ENCODE measurements at places on chromosomes 7 and 10.
A peak's percentile ranks its signal among the peaks of the same experiment; 100 is the strongest.

GRCh38 chr7:156780724-156781455, 112.1 kb downstream of the LMBR1 start:
- DNase-seq = no peak

GRCh38 chr10:84938117-84938905, 609.9 kb downstream of the CCSER2 start:
- DNase-seq = no peak

GRCh38 chr10:88682491-88682890, 18.2 kb downstream of the LIPF start:
- no peak for DNase-seq

- DNase-seq = no peak
Observed at GRCh38 chr10:124279298-124279697, 139.4 kb downstream of the OAT start.

DNA sequence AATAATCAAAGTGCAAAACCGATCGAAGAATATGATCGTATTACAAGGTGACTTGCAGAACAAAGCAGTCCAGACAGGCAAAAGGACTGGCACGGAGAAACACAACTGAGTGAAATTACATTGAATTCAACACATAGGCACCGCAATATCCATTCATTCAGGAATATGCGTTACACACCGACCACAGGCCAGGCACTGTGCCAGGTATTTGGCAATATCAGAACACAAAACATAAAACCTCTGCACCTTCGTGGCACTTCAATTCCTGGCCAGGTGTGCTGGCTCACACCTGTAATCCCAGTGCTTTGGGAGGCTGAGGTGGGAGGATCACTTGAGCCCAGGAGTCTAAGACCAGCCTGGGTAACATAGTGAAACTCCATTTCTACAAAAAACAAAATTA, 187.9 kb downstream of the DIP2C start:
- DNase-seq = no peak

DNA sequence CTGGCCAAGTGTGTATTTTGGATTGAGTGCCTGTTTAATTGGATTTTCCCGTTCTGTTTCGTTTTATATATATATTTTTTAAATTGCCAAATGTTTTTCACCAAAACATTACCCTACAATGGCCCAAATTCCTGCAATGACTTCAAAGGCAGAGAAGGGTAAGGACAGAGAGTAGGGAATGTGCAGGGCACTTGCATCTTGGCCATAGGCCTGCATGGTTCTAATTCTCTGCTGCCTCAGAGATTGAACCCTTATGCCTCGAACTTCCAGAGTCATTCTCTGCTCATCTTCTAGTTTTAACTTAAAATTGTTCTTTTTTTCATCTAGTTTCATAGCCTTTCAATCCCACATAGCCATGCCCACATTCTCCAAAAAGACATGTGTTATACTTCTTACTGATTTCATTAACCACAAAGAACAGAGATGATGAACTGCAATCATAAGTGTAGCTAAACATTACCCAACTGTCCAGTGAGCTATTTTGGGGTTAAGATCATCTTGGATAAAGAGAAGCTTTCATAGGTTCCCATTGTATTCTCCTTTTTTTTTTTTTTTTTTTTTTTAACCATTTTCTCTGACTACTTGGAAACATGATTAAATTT, 177.6 kb downstream of the PLXDC2 start:
- DNase-seq = no peak

DNA sequence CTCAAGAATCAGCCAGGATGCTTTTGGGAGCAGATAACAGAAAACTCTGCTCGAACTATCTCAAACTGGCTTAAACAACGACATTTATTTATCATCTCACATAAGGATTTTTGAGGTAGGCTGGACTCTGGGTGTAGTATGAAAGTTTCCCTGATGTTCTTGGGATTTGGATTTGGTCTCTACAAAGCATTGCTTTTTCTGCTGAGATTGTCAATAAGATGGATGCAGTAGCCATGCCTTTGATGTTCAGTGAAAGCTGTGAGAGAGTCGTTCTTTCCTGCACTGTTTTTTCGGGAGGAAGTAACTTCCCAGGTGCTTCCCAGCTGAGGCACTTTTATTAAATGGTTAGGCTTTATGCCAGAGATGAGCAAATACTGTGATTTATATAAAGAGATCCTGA, 181.1 kb downstream of the PRKG1 start:
- no peak for DNase-seq

DNA sequence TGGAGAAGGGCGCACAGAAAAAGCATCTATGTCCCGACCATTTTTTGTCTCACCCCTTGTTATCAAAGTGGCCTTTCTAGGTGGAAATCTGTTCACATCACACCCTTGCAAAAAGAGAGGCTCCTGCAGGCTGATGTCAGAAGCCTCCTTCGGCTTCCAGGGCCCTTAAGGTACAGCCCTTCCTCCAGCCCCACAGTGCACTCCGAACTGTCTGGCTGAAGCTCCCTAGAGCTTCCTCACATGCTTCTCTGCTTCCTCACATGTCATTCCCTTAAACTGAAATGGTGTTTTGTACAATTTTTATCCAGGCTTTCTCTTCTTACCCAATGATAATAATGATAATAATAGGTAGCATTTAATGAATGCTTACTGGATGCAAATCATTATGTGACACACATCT, 210.3 kb downstream of the INHBA start:
- DNase-seq = no peak

GRCh38 chr7:11858026-11858425, 26.0 kb upstream of the THSD7A start:
- DNase-seq = no peak

DNA sequence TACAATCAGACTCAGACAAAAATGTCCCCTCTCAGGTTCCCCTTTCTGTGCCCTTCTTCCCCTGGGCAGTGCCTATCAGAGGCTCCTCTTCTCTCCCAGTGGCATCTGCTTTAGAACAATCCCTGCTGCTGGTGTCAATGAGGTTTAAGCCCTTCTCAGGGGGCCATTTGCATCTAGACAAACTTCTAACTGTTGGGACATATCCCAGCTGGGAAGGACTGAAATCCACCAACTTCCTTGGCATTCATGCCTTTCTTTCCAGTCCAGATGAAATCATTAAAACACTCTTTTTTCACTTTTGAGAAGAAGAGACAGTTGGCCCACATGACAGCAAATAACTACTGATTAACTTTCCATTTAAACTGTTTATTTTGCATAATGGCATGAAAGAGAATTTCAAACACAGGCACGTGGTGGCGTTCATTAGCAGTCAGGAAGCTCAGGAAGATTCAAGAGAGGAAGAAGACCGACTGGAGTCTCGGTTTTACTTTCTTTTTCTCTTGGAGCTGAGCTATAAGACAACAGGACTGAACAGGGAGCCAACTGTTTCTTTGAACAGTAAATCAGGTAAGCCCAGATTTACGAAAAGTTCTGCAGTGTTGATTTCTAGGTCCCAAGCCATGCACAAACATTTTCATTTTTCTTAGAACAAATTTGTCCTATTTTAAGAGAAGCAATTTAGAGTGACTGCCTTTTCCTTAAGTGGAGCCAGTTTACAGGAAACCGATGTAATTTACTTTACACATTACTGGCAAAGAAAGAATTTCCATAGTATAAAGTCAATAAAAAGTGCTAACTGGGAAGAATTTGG, at the start of gene GIMAP2:
GIMAP2 (plus strand) TSS at position 488 of the 811 bp plus-strand sequence. CDS start 1,354 bp downstream, outside the sequence.
- peak; percentile 75 for DNase-seq

- no peak for DNase-seq
Observed at GRCh38 chr7:17625043-17625442, 315.3 kb downstream of the SNX13 start.

GRCh38 chr7:140641524-140642195, 1.0 kb upstream of the DENND2A start:
- DNase-seq = no peak

- DNase-seq = no peak
Observed at GRCh38 chr10:49056356-49056755, 59.0 kb downstream of the VSTM4 start.

DNA sequence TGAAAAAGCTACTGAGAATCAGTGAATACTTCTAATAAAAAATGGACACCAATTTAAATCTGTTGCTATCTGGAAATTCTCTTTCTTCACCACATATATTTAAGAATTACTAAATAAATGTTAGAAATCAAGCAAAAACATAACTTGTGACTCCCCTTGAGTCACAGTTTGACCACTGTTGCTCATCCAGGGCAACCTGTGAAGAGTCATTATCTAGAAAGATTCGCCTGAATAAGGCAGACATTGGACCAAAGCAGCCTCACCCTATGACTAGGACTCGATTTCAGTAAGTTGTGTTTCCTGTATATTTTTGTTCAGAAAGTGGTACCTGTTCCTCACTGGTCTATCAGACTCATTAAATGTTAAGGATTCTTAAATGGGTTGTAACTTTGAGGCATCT, 572.4 kb downstream of the ATRNL1 start:
- DNase-seq = no peak

DNA sequence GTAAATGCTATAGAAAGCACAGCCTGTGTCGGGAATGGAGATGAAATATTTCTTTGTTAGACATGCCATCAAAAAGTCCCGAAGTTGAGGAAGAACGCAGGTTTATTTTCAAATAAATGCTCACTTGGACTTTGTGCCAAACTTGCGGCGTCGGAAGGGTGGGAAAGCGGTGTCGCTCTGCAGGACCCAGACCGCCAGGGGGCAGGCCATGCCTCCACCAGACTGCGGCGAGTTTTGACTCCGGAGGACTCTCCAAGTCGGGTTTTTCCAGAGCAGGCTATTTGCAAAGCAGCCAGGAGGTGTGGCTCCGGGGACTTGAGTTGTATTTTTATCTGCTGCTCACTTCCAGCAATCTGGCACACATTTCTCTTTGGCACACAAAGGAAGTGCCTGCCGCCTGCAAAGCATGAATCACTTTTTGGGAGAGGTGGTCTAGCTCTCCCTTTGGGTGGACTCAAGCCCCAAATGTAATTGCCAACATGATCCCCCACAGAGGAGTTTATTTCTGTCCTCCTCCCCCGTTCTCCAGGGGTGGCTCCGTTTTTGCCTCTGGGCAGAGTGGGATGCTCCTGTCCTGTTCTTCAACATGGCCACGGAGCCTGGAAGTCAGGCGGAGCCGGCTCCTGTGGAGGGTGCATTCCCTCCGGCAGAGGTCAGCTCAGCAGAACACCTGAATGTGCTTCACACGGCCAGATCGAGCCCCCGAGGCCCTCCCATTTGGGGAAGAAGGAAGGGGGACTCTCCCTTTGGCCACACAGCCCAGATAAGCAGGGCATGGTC, 82.3 kb upstream of the GPR26 start:
- DNase-seq = no peak

- no peak for DNase-seq
Observed at GRCh38 chr7:124403587-124403986, 362.0 kb downstream of the GPR37 start.

DNA sequence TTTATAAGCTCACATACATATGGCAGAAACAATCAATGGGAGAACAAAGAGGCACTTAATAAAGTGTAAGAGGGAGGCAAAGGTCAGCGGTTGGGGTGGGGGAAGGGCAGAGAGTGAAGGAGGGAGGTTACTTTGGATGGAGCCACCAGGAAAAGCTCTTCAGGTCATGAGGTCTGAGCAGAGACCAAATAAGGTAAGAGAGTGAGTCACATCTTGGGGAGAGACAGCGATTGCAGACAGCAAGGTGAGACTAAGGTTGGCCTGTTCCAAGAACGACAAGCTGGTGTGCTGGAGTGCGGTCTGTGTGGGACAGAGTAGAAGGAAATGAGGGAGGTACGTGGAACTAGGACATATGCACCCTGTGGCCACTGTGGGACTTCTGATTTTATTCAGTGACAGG, 74.3 kb upstream of the TOMM7 start:
- no peak for DNase-seq
